Tibial nerve (tissue), 4 donors: ENCODE measurements at places on chromosomes 3 and 15. TPM values are rescaled to one million over a fixed set of nuclear protein-coding genes. Genes with fewer than 3 reads are reported as not detected.

Gene CCDC50
- total RNA-seq, result 92.4 TPM

Gene IGF1R
- total RNA-seq, result 164 TPM

Gene ERICH6
- 0.84 TPM for total RNA-seq

Gene THSD4
- total RNA-seq, result 25.1 TPM

Gene SLC51A
- total RNA-seq, result 0.66 TPM

Gene PLA2G4E
- total RNA-seq, result not detected

Gene SCN5A
- 2.5 TPM for total RNA-seq

- no peaks in the 10 kb centered on the region for H3K27me3 ChIP-seq
Observed at GRCh38 chr15:57767481-57767880, 61.0 kb downstream of the POLR2M start.

GRCh38 chr3:163809540-163809993 lies 1268.7 kb downstream of the SI start:
- no peaks in the 10 kb centered on the region for H3K27me3 ChIP-seq
- no peaks in the 10 kb centered on the region for H3K36me3 ChIP-seq
- DNase-seq, result no peak
- no peak overlapping the region for H3K27ac ChIP-seq
- no peaks in the 10 kb centered on the region for H3K4me1 ChIP-seq

DNA sequence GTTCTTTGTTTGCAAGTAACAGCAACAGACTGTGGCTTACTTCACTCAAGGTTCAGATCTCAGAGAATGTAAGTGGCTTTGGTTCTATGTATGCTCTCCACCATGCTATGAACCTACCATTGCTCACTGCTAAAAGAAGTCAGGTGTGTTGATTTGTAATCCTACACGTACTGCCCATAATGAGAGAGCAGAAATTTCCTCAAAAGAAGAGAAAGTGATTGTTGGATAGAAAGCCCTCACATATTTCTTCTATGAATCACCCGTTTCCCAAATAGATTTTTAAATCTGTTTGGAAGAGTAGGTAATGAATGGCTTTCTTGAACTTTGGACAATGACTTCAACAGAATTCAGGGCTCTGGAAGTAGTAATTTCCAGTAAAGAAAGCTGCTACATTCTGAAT lies 565.4 kb downstream of the ROBO2 start:
- H3K27ac ChIP-seq, result no peak overlapping the region
- H3K27me3 ChIP-seq, result no peaks in the 10 kb centered on the region
- no peaks in the 10 kb centered on the region for H3K4me1 ChIP-seq
- H3K36me3 ChIP-seq, result no peaks in the 10 kb centered on the region
- no peak overlapping the region for H3K4me3 ChIP-seq
- no peak for DNase-seq

GRCh38 chr3:270688-271087 lies 74.1 kb downstream of the CHL1 start:
- no peak overlapping the region for H3K27ac ChIP-seq
- H3K27me3 ChIP-seq, result no peaks in the 10 kb centered on the region
- DNase-seq, result no peak
- peaks cover 8% of the 10 kb centered on the region for H3K4me1 ChIP-seq
- no peaks in the 10 kb centered on the region for H3K36me3 ChIP-seq
- no peak overlapping the region for H3K4me3 ChIP-seq

DNA sequence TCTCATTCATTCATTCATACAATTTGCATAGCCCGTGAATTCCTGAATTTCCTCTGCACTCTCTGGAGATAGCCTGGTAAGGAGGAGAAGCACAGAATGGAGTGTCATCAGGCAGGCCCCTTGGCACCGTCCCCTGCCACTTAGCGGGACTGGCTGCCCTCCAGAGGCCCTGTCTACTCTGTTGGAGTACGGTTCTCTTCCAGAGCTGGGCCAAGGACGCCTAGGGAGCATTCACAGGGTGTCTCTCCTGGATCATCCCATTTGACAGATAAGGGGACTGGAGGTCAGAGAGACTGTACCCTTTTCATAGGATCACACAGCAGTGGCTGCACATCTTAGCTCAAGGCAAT lies 48.0 kb downstream of the PTH1R start:
- no peaks in the 10 kb centered on the region for H3K4me1 ChIP-seq
- no peak for DNase-seq
- no peaks in the 10 kb centered on the region for H3K27me3 ChIP-seq
- no peak overlapping the region for H3K4me3 ChIP-seq

DNA sequence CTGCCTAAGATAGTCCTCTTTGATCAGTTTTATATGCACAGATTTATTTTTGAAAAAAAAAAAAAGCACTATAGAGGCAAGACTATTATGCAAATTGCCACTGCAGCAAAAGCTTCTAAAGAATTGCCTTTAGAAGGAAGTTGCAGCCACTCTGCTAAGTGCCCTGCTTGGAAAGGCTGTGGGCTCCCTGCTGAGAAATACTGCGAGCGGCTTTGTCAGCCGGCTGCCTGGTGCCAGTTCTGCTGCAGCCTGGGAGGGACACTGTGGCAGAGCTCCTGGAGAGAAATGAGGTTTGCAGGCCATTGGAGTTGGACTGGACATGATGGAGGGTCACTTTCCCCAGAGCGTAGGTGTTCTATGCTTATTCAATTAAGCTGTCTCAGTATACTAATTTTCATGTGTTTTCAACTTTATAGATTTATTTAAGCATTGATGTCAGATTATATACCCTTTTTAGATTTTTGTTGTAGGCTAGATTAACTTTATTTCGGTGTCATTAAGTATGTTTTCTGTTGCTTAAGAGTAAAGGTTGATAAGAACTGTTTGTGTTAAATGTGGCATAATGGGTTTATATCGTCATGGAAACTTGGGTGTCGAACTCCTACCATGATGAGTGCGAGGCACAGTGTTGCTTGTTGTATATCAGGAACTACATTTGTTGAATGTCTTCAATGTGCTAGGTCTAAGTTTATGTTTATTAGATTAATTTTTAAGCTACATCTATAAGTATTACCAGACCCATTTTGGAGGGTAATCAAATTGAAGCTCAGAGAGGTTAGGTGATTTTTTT lies 6.6 kb downstream of the MAP2K5 start:
- H3K4me3 ChIP-seq, result no peak overlapping the region
- H3K4me1 ChIP-seq, result peaks cover 1% of the 10 kb centered on the region
- DNase-seq, result no peak
- peaks cover 33% of the 10 kb centered on the region for H3K36me3 ChIP-seq
- H3K27me3 ChIP-seq, result no peaks in the 10 kb centered on the region

- H3K27ac ChIP-seq, result no peak overlapping the region
- H3K36me3 ChIP-seq, result no peaks in the 10 kb centered on the region
- peak; percentile 81 for DNase-seq
- H3K4me3 ChIP-seq, result no peak overlapping the region
- H3K27me3 ChIP-seq, result no peaks in the 10 kb centered on the region
- H3K4me1 ChIP-seq, result peaks cover 37% of the 10 kb centered on the region
Observed at GRCh38 chr15:59691194-59691805, 2.2 kb upstream of the BNIP2 start.

DNA sequence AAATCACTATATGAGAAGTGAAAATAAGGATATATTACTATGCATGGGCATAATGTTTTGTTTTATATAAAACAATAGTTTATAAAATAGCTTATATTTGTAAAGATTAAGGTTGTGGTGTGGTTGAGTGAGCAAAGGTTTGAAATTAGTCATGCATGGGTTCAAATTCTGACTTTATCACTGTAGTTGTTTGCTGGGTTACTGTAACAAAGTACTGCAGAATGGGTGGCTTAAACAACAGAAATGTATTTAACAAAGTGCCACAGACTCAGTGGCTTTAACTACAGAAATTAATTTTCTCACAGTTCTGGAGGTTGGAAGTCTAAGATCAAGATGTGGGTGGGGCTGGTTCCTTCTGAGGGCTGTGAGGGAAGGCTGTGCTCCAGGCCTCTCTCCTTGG lies 184.8 kb upstream of the THRB start:
- no peaks in the 10 kb centered on the region for H3K27me3 ChIP-seq
- H3K4me1 ChIP-seq, result no peaks in the 10 kb centered on the region
- H3K36me3 ChIP-seq, result no peaks in the 10 kb centered on the region
- no peak overlapping the region for H3K4me3 ChIP-seq
- H3K27ac ChIP-seq, result no peak overlapping the region

GRCh38 chr3:106372806-106373190 lies 504.0 kb upstream of the CBLB start:
- DNase-seq, result no peak
- H3K4me3 ChIP-seq, result no peak overlapping the region
- no peak overlapping the region for H3K27ac ChIP-seq

GRCh38 chr3:23819599-23820360 lies 14.0 kb downstream of the UBE2E1 start:
- no peak for DNase-seq
- no peak overlapping the region for H3K4me3 ChIP-seq
- H3K36me3 ChIP-seq, result no peaks in the 10 kb centered on the region
- no peak overlapping the region for H3K27ac ChIP-seq

DNA sequence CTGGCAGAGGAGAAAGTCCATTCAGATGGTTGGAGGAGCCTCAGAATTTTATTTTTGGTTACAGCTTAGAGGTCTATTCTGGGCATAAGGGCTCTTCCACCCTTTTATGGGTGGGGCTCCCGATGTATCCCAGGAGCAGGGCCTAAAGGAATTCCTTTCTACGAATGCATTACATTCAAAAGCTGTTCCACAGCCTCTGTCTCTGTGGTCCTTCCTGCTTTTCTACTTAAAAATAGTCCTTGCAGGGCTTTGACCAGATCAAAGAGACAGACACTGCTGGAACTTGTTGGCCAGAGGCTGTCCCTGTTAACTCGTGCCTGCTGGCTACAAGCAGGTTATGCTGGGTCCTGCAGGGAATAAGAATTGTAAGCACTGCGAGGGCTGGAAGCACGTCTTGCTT lies 14.4 kb upstream of the NOX5 start:
- H3K36me3 ChIP-seq, result no peaks in the 10 kb centered on the region
- H3K27me3 ChIP-seq, result no peaks in the 10 kb centered on the region
- H3K4me3 ChIP-seq, result no peak overlapping the region
- no peak overlapping the region for H3K27ac ChIP-seq
- DNase-seq, result no peak

- no peak overlapping the region for H3K4me3 ChIP-seq
- no peaks in the 10 kb centered on the region for H3K4me1 ChIP-seq
- no peak overlapping the region for H3K27ac ChIP-seq
- H3K36me3 ChIP-seq, result no peaks in the 10 kb centered on the region
- no peaks in the 10 kb centered on the region for H3K27me3 ChIP-seq
- no peak for DNase-seq
Observed at GRCh38 chr3:81003817-81004216, 757.6 kb downstream of the GBE1 start.
